ENCODE measurements at places on chromosomes 3 and 15. TPM values are rescaled to one million over a fixed set of nuclear protein-coding genes. Genes with fewer than 3 reads are reported as not detected.

DNA sequence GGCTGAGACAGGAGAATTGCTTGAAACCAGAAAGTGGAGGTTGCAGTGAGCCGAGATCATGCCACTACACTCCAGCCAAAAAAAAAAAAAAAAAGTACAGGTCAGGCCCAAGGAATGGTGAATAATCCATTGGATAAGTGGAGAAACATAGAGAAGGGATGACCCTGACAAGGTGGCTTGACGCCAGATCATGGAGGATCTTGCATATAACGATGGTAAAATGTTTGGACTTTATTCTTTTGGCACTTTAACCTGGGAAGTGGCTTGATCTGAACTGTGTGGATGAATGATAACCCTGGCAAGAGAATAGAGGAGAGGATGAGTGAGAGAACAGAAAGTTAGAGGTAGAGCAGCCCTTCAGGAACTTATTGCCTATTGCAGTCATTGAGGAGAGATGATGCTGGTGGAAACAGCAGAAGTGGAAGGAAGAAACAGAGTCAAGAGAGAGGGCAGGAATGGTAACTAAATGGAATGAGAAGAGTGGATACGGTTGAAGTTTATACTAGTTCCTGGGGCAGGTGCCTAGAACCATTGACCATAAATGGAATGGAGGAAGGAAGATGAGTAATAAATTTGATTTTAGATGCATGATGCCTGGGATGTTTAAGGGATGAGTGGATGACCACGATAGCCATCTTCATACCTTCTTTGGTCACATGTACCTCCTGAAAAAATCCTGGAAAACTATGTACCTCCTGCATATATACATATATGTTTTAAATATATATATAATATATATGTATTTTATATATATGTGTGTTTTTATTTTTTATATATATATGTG is 57.8 kb downstream of the BLM start:
- peak; percentile 76 for DNase-seq

GRCh38 chr15:78415284-78415683 is 22.7 kb upstream of the IREB2 start:
- peak; percentile 48 for DNase-seq

DNA sequence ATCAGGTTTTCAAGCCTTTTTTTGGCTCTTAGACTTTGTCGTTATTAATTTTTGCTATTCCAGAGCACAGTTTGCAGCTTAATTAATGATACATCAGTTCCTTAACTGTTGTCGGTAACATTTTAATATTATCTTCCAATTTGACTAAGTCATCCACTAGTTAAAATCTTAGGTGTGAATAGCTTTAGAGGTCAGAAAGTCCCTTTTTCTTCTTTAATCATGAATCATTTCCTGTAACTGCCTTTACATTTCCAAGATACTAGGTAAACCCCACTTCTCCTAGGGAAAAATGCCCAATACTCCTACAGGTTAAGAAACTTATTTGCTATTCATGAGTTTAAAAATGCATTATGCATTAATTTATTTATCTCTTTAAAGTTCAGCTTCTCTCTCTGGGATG is 260.9 kb upstream of the CFAP20DC start:
- DNase-seq, result no peak

DNA sequence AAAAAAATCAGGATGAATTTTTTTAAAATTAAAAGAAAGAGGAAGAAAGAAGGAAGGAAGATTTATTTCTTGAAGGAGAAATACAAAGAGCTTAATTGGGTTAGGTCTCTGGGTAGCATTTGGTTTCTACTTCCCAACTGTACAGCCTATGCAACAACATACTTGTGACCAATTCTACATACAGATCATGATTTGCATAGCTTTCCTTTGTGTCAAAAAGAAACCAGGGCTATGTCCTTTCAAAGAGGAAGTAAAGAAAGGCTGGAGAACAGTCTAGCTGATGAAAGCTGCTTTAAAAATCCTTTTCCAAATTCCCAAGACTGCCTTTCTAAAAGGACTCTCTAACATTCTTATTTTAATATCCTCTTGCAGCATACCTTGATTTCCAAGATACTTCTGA is 6.1 kb upstream of the HGD start:
- DNase-seq, result no peak

SEMA5B gene
- total RNA-seq, result not detected

HES1 gene
- 38.2 TPM for total RNA-seq
